Central memory CD4-positive, alpha-beta T cell (primary cell): ENCODE measurements at places on chromosomes 5 and 9.

- DNase-seq = no peak
These were observed 4.1 kb downstream of the GLRX start for GRCh38 chr5:95818181-95819147.

- DNase-seq = no peak
These were observed 382.6 kb downstream of the DMRTA1 start for GRCh38 chr9:22829236-22829635.

DNA sequence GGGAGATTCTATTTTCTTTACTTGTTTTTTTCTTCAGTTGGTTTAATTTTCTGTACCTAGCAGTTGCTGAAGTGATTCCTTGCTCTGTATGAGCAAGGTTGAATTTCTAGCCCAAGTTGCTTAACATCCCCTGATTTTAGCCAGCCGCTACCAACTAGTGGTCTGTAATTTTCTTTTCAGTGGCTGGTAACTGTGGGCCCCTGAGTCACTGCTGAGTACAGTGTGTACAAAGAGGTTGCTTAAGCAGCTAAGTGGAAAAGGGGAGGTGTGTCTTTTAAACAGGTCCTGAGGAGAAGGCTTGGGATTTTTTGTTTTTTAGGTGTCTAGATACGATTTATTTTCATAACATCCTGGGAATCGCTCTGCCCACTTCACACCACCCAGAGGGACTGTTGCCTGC is 254.7 kb downstream of the NR3C1 start:
- no peak for DNase-seq

DNA sequence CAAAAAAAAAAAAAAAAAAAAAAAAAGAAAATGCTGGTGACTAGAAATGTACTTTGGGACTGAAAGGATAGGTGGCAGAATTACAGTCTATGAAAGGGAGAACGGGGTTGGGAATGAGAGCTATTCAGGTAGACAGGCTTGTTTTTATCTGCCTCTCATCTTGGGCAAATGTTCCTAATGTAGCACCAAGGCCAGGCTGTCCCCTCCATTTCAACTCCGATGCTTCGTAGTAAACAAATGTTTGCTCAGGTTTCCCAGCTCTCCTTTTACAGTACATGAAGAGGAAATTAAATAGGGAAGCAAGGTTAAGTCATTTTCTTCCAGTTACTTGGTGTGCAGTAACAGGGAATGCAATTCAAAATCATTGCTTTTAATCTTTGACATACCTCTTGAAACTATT is 4.4 kb upstream of the BASP1 start:
- no peak for DNase-seq

DNA sequence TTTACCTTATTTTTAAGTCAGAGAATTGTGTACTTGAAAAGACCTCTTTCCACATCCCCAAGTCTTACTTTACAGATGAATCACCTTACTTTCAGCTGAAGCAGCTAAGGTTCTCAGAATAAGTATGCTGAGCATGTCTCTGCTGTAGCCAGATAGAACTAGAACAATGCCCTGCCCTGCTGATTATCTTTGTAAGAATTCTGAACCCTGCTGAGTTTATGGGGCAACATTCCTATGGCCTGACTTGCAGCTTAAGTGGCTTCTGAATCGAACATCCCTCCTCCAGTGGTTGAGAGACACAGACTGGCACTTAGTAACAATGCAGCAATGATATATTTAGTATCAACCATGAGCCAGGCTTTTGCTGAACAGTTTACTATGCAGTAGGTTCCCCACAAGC is 592.0 kb upstream of the WWC1 start:
- no peak for DNase-seq

DNA sequence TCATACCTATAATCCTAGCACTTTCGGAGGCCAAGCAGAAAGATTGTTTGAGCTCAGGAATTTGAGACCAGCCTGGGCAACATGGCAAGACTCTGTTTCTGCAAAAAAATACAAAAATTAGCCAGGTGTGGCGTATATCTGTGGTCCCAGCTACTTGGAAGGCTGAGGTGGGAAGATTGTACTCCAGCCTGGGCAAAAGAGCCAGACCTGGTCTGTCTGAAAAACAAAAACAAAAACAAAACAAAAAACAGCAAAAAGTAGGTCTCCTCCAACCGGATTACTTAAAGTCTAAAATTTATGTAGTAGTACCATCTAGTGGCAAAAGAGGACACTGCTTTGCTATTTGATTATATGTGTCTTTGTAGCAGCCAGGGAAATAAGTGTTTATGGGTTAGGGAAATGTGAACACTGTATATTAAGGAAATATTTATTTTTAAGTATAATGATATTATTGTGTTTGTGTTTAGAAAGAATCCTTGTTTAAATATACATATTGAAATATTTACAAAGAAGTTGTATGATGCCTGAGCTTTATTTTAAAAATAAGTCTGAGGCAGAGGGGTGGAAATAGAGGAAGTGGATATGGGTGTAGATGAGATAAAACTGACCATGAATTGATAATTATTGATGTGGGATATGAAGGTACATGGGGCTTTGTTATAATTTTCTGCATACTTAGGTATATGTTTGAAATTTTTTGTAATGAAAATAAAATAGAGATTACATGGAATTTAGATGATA is 20.0 kb downstream of the APC start:
- DNase-seq = peak; percentile 47

DNA sequence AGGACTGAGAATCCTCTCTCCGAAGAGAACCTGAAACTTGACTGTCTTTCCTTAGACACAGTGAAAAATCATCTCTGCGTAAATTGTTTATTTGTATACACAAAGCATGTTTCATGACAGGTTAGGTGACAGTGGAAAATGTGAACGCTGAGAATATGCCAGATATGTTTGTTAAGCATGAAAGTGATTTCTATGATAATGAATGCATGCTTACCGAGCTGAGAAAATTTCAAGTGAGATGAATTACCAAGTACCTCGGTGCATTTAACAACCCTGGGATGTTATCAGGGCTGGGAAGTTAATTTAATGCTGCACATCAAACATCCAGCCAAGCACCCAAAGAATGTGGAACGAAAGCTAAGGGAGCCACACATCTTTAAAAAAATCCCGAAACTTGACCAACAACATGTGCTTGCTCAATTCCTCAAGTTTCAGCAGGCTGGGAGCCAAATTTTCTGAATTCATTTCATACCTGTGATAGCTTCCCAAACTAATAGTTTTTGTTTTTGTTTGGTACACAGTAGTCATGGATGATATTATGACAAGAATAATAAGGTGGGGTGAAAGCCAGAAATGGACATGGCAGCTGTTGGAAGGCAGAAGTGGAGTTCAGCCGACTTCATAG is 336.9 kb downstream of the ARHGEF28 start:
- DNase-seq = no peak

GRCh38 chr5:84057211-84057610 is 327.5 kb downstream of the EDIL3 start:
- DNase-seq = no peak

GRCh38 chr5:150642567-150642927 is 2.1 kb downstream of the SYNPO start:
- no peak for DNase-seq

GRCh38 chr5:86532429-86532828 is 85.3 kb upstream of the COX7C start:
- DNase-seq = no peak

DNA sequence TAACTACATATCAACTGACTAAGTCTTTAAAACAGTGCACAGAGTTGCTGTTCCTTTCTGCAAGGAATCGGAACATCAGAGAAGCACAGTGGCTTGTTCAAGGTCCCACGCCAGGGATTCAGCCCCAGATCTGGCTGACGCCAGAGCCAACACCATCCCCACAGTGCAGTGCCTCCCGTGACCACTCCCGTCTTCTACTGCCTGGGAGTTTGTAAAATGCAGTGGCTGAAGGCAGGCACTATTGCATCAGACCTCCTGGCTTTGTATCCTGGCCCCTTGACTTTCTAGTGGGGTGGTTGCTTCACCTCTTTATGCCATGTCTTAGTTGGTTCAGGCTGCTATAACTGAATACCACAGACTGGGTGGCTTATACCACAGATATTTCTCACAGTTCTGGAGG is 131.0 kb downstream of the NSG2 start:
- no peak for DNase-seq

DNA sequence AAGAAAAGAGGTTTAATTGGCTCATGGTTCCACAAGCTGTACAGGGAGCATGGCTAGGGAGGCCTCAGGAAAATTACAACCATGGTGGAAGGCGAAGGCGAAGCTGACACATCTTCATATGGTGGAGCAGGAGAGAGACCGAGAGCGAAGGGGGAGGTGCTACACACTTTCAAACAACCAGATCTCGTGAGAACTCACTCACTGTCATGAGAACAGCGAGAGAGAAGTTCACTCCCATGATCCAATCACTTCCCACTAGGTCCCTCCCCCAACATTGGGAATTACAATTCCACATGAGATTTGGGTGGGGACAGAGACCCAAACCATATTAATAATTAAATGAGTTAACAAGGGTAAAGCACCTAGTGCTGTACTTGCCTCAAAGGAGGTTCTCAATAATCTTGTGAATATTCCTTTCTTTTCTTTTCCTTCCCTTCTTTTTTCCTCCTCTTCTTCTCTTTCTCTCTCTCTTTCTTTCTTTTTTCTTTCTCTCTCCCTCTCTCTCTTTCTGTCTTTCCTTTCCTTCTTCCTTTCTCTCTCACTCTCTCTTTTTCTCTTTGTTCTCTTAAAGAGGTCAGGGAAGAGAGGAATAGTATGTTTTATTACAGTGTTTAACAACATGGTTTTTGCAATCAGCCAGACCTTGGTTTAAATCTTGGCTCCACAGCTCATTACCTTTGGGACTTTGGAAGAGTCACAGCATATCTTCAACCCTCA is 29.0 kb downstream of the TNFSF15 start:
- no peak for DNase-seq

GRCh38 chr5:1062761-1063568 is 48.9 kb downstream of the SLC12A7 start:
- DNase-seq = no peak

DNA sequence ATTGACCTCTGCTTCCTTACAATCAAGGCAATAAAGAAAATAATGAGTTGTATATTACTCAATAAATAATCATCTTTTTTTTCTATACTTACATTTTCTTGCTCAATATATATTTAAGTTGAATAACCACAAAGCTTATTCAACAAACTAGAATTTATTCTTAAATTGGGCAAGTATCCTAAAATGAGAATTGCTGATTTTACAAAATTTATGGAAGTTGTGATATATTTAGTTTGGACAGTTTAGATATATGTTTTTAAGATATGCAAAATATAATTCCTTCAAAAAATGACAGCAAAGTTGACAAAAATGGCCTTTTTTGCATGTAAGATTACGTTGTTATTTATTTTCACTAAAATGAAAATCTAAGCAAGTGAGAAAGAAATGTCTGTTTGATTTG is 305.7 kb upstream of the GRIN3A start:
- no peak for DNase-seq

GRCh38 chr5:161481922-161482321 is 64.6 kb downstream of the GABRB2 start:
- DNase-seq = no peak

DNA sequence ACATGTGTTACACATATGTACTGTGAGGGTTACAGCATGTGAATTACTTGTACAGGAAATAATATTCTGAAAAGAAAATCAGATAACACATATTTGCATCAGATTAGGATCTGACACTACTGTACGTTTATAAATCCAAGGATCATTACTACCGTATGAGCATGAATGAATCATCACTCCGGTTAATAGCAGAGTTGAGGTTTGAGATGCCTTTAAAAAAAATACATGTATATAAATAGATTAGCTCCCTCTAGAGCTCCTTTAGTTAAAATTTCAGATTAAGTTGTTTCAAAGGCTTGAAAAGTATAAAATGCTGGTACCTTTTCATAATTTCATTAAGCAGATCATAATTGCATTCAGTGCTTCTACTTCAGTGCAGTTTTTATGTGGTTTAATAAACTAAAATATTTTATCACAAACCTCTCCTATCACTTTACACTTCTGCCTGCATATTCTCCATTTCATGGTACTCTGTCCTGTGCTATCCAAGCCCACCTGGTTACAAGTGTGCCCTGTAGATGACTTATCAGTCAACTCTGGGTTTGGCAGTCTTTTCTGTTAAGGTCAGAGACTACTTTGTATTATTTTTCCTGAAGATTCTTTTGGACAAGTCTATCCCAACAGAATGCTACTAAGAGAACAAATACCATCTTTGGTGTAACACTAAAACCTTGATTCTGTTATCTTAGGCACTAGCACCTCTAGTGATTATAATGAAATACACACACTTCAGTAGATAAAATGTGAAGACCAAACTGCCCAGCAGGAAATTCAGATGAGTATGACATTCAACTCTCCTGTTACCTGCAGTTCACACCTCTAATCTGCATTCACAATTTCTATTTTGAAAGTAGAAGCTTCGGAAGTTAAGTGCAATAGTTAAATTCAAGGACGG is 48.0 kb upstream of the POU5F2 start:
- no peak for DNase-seq

DNA sequence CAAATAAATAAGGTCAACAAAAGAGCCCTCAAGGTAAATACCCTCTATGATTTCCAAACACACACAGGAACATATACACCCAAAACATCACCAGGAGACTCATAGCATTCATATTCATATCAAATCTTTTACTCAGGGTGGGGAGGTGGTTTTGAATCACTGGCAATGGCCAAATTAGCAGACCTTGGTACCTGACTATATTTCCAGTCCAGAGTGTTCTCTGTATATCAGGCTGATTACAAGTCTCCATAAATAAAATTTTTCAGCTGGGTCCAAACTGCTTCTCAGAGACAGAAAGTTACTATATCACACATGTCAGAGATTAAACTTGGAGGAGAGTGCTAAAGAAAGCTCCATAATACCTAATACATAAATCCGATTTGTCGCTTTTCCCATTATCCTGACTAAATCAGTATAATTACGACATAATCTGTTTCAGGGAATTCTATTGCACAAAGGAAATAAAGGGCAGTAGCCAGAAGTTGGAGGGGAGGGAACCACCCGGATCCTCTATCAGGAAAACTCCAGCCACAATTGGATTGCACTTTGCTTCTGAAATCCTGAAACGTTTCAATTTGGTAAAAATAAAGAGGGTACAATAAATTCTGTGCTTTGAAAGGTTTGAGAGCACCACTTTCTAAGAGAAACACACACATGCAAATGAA is 7.0 kb upstream of the GOLGA1 start:
- no peak for DNase-seq

- no peak for DNase-seq
These were observed 1001.9 kb upstream of the CDH10 start for GRCh38 chr5:25646421-25647341.

DNA sequence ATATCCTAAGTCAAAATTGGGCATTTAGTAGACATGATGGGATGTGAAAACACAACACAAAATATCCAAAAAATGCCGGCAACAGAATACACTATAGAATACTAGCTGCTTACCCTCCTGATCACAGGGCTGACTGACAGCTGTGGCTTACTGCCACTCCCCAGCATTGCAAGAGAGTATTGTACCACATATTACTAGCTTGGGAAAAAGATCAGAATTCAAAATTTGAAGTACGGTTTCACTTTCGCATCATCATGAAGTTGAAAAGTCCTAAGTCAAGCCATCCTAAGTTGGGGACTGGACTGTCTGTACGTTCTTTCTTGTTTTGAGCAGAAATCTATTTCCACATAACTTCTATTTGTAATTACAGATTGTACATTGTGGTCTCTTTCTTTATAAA is 851.4 kb downstream of the MAT2B start:
- DNase-seq = no peak
